CD4-positive, alpha-beta T cell (primary cell): ENCODE measurements at places on chromosomes 3 and 15.

- no peak for DNase-seq
Measured at GRCh38 chr3:128054367-128054766, 2.1 kb downstream of the SEC61A1 start.

DNA sequence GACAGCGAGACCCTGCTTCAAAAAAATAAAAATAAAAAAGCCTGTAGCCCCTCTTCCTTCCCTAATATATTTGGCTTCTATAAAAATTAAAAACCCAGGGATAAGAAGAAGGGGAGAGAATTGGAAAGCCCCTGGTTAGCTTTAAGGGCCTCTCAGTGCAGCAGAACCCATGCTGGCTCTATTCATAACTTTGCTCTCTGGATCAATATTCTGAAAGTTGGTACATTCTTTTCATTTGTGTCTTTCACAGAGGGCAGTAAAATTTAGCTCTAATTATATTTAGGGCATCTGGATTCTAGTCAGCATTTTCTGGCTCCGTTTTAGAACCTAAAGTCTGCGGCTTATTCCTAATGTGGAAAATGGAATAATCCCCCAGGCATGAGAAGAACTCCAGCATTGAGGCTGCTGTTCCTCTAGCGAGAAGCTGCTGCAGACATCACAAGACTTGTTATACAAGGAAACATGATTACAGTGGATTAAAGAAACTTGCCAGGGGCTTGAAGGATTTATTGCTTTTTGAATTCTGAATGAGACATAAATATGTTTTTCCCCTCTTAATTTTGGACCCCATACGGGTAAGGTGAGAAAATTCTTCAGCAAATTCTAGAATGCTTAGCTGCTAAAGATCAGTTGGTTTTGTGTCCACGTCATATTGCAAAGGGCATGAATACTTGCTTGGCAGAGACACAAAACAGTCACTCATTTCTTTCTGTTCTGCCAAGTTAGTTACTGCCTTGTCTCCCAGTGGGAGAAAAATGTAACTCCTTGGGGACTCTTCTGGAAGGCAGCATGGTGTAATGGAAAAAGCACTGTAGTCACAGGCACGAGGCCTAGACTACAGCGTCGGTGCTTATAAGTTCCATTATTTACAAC, 177.7 kb downstream of the VGLL4 start:
- no peak for DNase-seq

- DNase-seq: no peak
Measured at GRCh38 chr3:15056676-15057404, 8.3 kb downstream of the MRPS25 start.

GRCh38 chr3:153881201-153881600, 240.0 kb upstream of the ARHGEF26 start:
- no peak for DNase-seq

GRCh38 chr15:62607643-62608042, 434.9 kb upstream of the TPM1 start:
- no peak for DNase-seq

DNA sequence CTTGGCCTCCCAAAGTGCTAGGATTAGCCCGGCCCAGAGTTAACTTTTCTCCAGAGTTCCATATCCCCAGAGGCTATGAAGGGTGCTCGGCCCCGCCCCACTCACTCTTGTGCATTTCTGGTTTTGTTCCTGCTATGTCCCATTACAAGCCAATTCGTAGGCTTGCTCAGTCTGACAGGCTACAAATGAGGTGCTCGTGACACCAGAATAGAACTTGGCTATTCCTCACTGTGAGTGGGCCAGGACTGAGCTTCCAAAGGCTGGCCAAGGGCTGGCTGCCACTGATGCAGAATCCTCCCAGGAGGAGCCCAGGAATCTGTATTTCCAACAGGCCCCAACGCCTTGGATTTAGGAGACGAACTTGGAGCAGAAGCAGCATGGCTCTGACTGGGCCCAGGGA, 282.7 kb upstream of the C2CD4B start:
- DNase-seq: no peak

DNA sequence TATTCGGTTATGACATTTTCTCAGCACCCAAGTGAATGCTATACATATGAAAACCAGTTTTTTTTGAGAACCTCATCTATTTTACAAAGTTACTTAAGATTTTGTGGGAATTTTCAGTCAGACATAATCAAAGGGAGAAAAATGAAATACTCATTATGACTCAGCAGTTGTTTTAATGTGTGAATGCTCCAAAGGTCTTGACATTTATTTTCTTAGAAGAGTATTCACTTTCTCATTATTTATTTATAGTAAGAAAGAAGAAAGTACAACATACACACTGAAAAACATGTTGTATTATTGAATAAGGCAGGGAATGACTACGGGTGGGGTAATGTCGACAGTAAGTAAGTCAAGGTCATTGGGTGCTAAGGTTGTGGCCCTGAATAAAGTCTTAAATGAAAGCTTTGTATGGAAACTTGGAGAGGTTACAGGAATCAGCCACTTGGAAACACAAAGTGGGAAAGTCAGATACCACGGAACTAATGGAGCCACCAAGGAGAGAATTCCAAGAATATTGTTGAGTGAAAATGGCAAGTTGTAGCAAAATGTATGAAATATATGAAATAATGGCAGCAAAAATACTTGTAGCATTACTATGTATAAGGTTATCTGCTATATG, 844.5 kb downstream of the TBL1XR1 start:
- DNase-seq: no peak

DNA sequence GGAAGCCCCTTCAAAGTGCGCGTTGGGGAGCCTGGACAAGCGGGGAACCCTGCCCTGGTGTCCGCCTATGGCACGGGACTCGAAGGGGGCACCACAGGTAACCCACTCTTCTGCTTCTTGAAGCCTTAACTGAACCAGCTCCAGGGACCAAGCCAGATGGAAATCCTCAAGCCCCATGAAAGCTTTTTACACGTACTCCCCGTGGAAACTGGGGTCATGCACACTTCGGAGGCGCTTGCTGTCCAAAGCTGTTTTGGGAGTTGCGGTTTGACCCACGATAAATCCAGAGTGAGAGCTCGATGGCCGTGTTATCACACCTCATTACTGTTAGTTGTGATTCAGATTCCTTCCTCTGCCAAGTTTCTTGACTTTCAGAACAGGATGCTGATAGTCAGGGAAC, 47.5 kb downstream of the DNASE1L3 start:
- no peak for DNase-seq

DNA sequence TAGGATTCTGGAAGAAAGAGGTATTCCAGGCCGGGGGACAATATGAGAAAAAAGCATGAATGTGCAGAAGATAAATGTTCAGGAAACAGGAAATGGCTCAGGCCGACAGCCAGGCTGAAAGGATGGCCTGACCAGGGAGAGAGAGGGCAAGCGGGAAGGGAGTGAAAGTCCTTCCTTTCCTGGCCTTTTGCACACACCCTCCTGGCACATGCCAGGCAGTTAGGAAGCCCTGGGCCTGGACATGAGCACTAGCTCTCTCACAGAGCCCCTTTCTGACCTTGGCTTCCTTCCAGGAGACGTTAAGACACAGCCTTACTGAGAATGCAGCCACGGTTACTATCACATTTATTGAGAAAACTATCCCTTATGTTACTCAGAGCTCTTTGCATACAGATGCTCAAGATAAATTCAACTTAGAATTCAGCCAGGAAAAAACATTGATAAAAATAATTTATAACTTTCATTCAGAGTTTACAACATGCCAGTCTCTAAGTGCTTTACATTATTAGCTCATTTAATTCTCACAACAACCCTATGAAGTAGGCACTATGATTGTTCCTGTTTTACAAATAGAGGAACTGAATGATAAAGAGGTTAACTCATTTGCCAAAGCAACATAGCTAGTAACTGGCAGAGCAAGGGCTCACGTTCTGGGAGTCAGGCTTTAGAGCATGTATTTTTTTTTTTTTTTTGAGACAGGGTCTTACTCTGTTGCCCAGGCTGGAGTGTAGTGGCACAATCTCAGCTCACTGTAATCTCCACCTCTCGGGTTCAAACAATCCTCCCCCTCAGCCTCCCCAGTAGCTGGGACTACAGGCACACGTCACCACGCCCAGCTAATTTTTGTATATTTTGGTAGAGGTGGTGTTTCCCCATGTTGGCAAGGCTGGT, 39.4 kb upstream of the SMAD3 start:
- no peak for DNase-seq

- DNase-seq: peak; percentile 60
Measured at GRCh38 chr15:44666210-44667038, 3.0 kb upstream of the SPG11 start.
